ENCODE measurements at places on chromosomes 16 and 17.

DNA sequence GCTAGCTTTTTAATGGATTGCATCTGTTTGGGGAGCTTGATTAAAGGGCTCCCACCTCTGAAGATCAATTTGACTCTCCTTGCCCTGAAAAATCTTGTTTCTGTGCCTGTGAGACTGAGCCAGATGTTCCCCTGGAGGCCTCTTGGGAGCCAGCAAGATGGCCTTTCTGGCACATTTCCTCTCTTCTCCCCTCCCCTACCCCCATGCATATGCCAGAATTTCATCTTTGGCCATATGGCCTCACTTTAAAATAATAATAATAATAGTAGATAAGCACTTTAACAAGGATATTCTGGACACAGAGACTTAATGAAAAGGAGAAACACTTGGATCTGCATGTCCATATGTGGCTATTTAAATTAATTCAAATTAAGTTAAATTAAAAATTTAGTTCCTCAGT is 144.1 kb upstream of the CES5A start:
- no peak for DNase-seq

GRCh38 chr16:86574646-86575045 is 3.7 kb upstream of the FOXL1 start:
- no peak for DNase-seq

GRCh38 chr17:64007838-64008282 is 9.7 kb downstream of the PRR29 start:
- no peak for DNase-seq

GRCh38 chr17:36717088-36717487 is 115.7 kb downstream of the MRM1 start:
- no peak for DNase-seq

DNA sequence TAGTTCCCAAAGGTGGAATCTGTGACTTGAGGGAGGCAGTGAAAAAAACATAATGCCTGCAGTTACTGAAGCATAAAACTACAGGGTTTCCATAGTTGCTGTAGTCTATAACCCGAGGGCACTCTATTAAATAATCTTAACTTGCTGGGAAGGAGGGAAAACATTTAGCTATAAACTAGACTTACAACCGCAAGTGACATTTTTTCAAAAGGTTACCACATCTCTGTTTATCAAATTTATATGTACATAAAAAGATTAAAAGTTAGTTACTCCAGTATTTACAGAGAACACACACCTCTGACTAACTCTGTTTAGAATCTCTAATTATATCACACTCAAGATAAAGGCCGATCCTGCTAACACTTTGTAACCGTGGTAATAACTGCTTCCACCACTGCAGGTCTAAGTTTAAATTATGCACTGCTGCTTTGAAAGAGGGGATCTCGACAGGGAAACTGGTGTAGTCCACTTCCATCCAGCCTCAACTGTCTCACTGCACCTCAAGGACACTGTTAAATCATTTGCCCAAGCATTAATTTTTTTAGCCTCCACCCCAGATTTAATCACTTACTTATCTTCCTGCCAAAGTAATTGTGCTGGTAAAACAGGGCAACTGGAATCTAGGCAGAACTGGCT is 14.6 kb downstream of the KCNJ16 start:
- no peak for DNase-seq

- no peak for DNase-seq
Observed at GRCh38 chr17:64411999-64412771, 21.5 kb upstream of the PECAM1 start.

DNA sequence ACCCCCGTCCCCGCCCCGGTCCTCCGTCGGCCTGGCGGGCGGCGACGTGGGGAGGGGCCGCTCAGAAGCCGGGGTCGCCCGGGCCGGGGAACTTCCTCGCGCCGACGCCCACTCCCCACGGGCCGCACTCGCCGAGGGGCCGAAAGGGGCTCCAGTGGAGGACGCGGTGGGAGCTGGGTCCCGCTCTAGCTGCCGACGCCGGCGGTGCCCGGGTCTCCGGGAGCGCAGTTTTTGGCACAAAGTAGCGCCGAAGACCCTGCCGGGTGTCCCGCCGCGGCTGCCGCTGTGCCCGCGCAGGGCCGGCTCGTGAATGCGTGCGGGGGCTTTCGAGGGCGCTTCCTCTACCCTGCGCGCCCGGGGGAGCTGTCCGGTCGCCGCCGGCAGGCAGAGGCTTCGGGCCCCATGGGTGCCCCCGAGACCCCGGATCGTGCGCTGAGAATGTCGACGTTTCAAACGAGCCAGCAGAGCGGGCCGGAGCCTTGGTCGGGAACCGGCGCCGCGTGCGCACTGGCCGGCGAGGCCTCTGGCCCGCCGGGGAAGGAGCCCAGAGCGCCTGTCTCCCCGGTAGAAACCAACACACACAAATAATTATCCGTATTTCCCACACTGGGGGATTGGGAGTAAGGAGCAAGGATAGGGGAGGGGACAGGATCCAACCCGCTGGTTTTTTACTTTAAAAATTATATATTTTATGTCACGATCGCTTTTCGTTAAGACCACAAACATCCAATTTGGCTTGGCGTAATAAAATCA is 46.6 kb upstream of the SLC38A10 start:
- DNase-seq: no peak

DNA sequence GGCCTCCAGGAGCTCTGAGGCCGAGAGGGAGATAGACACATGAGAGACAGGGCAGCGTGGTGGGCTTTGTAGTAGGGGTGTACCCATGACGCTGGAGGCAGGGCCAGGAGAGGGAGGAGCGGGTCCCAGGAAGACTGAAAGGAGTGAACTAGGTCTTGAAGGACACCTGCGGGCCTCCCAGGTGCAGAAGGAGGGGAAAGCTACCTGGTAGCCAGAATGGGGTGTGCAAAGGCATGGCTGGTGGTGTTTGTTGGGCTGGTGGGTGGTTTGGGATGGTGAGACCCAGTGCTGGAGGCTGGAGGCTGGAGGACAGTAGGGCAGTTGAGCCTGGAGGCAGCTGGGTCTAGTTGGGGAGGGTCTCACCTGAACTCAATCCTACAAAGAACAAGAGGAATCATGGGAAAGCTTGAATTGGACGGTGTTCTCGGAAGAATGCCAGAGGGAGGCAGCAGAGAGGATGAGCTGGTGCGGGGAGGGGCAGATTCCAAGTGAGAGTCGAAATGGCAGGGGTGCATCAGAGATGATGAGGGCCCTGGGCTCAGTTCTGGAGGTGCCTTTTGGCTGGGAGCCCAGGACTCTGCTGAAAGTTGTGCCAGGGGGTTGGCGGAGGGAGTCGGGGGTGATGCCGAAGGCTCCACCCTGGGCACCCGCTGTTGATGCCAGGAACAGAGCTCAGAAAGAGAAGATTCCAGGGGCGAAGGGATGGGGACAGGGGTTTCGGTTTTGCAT is 21.2 kb downstream of the C1QTNF1 start:
- no peak for DNase-seq

- no peak for DNase-seq
Observed at GRCh38 chr17:19335951-19336631, 26.4 kb downstream of the B9D1 start.

- DNase-seq: peak; percentile 45
Observed at GRCh38 chr16:89615596-89616090, 2.2 kb downstream of the DPEP1 start.

- DNase-seq: no peak
Observed at GRCh38 chr17:1331708-1332107, 52.2 kb downstream of the TRARG1 start.

- no peak for DNase-seq
Observed at GRCh38 chr16:70801611-70802010, 653 bp upstream of the VAC14 start.

GRCh38 chr17:11813278-11813677 is 184.0 kb downstream of the ZNF18 start:
- DNase-seq: no peak

DNA sequence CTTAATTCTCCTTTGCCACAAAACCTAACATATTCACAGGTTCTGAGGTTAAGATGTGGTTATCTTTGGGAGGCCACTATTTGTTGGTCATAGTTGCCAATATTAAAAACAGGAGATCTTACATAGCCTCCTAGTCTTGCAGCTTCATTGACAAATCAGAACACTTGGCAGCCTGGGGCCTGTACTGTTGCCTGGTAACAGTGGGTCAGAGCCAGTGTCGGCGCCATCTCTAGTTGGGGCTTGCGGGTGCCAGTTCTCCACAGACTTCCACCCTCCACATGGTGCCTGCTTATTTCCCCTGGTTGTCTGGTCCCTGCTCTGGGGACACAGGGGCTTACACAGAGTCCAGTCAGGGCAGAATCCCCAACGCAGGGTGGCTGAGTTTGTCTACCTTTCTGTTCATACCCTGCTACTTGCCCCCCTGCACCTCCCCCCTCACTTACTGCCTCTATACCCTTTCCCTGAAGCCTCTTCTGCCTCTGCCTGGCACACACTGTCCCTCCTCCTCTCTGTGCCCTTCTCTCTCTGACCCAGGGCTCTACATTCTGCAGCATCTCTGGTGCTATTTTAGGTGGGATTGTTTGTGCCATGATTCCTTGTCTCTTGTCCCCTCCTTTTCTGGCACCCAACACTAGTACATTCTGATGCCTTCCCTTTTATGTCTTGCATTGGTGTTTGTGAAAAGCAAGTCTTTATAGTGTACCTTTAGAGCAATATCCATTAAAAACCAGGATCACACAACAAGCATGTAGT is 13.4 kb downstream of the EPN2 start:
- no peak for DNase-seq

- no peak for DNase-seq
Observed at GRCh38 chr16:89341279-89341678, 123.8 kb downstream of the ZNF778 start.

DNA sequence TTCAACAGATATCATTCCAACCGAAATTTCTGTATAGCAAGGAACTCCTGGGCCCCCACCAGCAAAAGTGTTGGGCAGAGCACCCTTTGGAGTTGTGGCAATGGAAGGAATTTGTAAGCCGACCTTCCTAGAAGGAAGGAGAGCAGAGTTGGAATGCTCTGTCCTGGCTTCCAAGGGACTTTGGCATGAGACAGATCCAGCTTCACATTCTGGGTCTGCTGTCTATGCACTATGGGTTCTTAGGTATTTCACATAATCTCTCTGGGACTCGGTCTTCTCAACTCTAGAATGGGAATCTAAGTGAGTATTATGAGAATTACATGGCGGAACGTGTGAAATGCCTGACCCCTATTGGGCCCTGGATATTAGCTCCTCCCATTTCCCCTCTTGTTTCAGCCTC is 63.2 kb upstream of the MARCHF10 start:
- DNase-seq: no peak

DNA sequence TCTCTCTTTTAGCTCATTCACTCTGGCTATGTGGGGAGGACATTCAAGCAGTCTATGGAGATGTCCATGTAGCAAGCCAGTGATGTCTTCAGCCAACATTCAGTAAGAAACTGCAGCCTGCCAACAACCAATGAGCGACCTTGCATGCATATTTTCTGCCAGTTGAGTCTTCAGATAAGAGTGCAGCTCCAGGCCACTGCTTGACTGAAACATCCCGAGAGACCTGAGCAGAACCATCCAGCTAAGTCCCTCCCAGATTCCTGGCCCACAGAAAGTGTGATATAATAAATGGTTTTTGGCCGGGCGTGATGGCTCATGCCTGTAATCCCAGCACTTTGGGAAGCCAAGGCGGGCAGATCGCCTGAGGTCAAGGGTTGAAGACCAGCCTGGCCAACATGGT is 10.5 kb upstream of the C17orf58 start:
- no peak for DNase-seq

GRCh38 chr17:40418428-40418706 is 671 bp upstream of the TOP2A start:
- DNase-seq: no peak

- no peak for DNase-seq
Observed at GRCh38 chr17:13947499-13947898, 121.8 kb upstream of the COX10 start.

DNA sequence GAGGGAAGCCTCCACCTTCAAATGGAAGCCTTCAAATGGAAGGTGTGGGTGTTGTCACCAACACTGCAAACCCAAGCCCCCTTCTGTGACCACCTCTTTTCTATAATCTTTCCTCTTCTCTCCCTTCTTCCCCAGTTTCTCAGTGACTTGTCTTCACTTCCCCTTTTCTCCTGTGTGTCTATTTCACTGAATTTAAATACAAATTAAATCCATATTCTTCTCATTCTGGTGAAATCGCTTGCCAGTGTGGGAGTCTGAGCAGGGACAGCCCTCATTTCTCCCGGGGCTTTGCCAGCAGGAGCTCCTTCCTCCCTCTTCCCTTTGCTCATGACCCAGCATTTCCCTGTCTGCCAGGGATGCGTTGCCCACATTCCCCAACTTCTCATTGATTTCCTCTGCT is 6.4 kb upstream of the ITGAX start:
- no peak for DNase-seq

DNA sequence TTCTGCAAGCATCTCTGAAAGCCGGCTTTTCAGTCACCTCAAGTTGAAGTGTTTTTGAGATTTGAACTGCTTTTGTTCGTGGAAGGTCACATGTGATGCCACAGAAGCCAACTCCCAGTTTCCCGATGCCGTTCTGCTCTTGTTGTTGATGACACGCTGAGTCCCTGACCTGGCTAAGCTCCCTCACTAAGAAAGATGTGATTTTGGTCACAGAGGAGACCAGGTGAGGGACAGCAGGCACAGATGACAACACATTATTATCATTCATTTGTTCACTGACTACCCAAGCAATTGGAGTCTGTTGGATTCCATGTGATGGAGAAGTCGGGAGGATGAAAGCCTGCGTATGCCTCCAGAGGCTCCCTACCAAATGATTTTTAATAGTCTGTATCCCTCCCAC is 822.4 kb upstream of the RBFOX1 start:
- DNase-seq: no peak

DNA sequence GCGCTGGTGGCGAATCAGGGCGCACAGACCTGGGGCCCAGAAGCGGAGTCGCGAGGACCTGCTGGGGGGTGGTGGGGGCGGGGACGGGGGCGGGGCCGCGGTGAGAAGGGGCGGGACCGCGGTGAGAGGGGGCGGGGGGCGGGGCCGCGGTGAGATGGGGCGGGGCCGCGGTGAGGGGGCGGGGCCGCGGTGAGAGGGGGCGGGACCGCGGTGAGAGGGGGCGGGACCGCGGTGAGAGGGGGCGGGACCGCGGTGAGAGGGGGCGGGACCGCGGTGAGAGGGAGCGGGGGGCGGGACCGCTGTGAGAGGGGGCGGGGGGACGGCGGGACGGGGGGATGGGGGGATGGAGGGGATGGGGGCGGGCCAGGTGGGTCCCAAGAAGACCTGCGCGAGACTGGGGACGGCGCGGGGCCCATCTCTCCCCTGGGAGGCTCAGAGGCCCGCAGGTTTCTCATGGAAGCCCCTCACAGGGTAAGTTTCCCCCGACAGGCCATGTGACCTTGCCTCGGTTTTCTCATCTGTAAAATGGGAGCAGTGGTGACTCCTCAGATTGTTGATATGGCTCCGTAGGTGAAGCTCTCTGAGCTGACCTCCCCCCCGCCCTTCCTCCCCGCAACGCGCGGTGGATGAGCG is 28.6 kb upstream of the DBNDD1 start:
- DNase-seq: no peak

All from ACHN (cell line).